NCI-H1930 (cell line): ENCODE measurements at places on chromosomes 11 and 22.

DNA sequence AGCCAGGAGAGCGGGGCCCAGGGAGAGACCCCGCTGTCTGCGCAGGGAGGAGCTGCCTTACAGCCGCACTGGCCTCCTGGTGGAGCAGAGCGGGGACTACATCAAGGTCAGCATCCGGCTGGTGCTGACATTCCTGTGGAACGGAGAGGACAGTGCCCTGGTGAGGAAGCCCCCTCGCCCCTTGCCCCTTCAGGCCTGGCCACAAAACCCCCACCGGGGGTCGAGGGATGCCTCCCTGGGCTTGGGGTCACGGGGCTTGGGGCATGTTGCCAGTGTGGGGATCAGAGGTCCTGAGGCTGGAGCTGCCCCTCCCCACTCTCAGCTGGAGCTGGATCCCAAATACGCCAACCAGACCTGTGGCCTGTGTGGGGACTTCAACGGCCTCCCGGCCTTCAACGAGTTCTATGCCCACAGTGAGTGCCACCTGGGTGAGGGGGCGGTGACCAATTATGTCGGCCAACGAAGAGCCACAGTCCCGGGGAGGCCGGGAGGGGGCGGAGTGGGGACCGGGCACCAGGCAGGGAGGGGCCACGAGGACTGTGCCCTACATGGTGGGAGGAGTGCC lies 4.2 kb downstream of the MUC5B start:
- DNase-seq = no peak

DNA sequence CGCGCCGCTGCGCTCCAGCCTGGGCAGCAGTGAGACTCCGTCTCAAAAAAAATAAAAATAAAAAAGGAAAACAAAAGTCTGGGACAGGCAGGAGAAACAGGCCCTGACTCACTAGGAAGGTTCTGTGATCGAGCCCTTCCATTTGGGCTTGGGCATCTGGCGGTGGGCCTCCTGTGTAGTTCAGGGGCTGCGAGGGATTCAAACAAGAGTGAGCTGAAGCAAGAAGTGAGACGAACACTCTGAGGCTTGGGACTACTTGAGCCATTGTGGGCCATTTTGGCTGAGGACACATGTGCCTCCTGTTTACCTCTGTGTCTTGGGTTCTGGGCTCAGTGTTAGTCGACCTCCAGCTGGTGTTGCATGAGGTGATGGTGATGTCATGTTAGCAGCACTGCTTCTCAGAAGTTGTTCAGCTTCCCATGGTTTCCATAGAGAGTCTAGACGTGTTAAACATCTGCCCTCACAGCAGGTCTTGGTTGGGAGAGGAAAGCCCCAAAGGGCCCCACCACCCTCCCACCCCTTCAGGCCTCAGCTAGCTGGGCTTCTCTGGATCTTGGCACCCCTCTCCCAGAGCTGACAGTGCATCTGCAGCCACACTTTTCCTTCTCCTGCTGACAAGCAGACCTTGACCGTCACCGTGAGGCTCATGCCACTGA lies 57.8 kb downstream of the MED15 start:
- DNase-seq = no peak

GRCh38 chr11:120385110-120385509 lies 48.9 kb downstream of the ARHGEF12 start:
- DNase-seq = no peak

DNA sequence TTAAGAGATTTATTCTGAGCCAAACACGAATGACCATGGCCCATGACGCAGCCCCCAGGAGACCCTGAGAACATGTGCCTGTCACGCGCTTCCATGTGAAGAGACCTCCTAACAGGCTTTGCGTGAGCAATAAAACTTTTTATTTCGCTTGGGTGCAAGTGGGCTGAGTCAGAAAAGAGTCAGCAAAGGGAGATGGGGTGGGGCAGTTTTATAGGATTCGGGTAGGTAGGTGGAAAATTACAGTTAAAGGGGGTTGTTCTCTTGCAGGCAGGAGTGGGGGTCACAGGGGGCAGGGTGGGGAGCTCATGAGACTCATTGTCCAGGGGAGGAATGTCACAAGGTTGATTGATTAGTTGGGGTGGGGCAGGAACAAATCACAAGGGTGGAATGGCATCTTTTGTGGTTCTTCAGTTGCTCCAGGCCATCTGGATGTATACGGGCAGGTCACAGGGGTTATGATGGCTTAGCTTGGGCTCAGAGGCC lies 77.2 kb upstream of the FTH1 start:
- no peak for DNase-seq

DNA sequence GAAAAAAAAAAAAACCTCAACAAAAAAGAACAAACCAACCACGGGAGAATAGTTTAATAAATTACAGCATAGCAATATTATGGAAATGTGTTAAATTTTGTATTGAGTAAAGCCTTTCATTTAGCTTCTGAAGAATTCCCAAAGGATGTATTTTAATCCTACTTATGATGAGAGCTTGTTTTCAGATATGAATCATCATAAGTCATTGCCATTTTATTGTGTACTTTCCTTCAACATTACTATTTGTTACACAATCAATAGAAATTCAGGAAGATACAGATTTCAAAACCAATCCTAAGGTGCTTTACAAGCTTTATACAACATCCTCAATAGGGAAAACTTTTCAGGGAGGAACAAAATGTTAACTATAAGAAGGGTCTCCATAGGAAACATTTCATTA lies 200.6 kb upstream of the CTSC start:
- DNase-seq = no peak

DNA sequence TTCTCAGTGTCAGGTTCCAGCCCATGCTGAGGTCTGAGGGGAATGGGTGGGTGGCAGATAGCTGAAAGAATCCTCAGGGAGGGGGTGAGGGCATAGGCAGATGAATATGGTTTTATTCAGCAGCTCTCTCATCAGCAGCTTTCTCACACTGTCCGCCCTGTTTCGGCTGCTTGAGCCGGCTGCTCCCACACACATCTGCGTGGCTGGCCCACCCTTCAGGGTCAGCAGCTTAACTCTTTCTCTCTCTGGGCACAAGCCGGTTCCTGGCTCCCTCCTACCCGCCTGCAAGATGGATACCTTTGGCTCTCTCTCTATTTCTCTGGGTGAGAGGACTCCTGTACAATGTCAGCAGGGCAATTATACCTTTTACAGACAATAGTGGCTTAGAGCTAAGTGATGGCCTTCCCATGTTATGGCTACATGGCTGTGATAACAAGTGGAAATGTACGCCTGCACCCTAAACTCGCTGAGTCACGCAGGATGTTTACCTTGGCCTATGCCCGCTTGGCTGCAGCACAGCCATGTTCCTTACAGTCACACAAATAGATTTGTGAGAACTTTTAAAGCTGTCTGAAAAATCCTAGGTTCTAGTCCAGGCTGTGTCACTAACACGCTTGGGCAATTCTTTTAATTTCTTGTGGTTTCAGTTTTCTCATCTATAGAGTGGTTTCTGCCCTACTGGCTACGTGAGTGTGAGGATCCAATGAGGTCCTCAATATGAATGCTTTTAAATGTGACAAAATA lies 4.1 kb downstream of the MMP20 start:
- DNase-seq = no peak

GRCh38 chr11:43907028-43907975 lies 26.7 kb downstream of the ALKBH3 start:
- no peak for DNase-seq

DNA sequence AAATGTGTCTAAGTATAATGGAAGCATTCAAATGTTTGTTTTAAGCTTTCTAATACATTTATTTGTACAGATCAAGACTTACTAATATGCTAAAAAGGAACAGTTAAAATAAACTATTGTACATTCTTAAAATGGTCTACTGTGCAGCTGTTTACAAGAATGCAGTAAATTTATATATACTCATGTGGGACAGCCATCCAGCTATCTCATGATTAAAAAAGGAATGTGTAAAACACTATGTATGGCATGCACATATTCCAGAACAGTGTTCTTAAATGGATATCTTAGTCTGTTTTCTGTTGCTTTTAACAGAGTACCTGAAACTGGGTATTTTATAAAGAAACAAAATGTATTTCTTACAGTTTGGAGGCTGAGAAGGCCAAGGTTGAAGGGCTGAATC lies 30.2 kb upstream of the CSTF3 start:
- no peak for DNase-seq

GRCh38 chr11:127600674-127601073 lies 600.1 kb upstream of the KIRREL3 start:
- no peak for DNase-seq

- DNase-seq = no peak
Measured at GRCh38 chr11:36057379-36058042, 113.6 kb downstream of the LDLRAD3 start.

GRCh38 chr11:120139316-120140069 lies 1.6 kb upstream of the TRIM29 start:
- DNase-seq = no peak

DNA sequence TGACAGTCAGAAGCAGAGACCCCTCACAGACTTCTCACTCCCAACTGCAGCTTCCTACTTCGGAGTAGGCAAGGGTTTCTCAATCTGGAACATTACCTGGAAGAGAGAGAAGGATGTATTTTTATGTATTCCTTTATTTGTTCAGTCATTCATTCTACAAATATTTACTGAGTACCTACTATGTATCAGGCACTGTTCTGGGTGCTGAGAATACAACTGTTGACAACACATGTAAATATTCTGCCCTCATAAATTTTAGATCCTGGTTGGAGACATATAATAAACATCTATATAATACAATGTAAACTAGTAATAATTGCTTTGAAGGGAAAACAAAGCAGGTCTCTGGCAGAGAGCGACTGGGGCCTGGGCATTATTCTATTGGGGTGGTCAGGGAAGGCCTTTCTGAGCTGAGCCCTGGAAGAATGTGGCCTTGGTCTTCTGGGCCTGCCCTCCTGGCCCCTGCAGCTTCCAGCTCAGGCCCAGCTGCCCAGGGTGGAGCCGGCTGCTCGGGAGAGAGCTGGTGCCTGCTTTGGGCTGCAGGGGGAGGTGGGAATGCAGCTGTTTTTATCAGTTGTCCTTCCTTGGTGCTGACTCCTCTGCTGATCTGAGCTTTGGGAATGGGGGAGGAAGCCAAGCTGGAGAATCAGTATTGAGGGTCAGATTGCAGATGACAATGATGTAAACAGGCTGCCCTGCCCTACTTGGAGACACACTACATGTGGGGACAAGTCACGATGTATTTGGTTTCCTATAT lies 46.8 kb downstream of the PKNOX2 start:
- DNase-seq = no peak

DNA sequence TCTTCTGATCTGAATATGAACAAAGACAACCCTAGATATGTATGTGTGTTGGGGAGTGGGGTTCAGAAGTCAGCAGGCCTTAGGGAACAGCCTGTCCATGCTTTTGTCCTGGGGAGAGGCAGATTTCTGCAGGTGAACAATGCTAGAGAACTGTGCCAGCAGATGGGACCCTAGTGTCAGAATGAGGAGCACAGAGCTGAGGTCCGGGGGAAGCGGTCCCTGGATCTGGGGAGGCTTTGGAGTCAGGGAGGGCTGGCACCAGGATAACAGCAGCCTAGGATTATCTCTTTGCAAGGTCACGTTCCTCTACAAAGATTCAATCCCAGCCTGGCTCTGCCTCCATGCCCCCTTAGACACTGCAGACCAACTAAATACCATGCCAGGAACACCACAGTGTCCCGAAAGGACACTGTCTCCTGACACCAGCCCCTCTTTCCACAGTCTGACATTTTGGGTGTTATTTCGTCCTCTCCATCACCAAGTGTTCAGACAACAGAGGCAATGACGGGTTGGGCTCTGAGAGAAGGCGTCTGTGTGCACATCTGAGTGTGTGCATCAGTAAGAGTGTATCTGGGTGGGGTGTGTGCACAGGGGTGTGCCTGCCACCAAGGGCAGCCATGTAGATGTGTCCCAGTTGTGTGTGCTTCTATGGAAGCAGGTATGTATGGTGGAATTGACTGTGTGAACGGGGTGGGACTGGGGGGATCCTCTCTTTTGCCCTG lies 43.5 kb downstream of the EIF3F start:
- no peak for DNase-seq

- no peak for DNase-seq
Measured at GRCh38 chr11:59849129-59849528, 3.8 kb upstream of the CBLIF start.

- no peak for DNase-seq
Measured at GRCh38 chr11:17747131-17747955, 12.8 kb downstream of the KCNC1 start.

GRCh38 chr11:63494975-63495374 lies 4.0 kb upstream of the PLAAT5 start:
- DNase-seq = no peak

- peak; percentile 44 for DNase-seq
Measured at GRCh38 chr22:37904572-37905533, 1.2 kb upstream of the MICALL1 start.

GRCh38 chr11:1669546-1670218 lies 27.3 kb upstream of the KRTAP5-6 start:
- no peak for DNase-seq

GRCh38 chr22:41526830-41527799 lies 17.2 kb downstream of the POLR3H start:
- DNase-seq = no peak

DNA sequence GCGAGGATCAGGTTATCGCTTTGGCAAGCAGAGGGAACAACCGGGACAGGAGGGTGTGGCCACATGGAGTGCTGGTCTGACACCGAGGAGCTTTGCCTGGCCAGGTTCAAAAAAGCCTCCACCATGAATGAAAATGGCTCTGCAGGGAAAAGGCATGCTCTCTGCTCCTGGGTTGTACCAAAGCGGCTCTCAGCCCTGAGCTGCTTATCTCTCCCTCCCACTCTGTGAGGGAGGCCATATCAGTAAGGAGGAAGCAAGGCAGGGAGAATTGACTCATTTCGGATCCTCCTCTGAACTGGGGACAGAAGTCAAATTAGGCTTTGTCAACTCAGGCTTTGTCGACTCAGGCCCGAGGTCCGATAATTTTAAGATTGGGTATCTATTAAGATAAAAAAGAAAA lies 82.9 kb upstream of the CRTAM start:
- DNase-seq = no peak

DNA sequence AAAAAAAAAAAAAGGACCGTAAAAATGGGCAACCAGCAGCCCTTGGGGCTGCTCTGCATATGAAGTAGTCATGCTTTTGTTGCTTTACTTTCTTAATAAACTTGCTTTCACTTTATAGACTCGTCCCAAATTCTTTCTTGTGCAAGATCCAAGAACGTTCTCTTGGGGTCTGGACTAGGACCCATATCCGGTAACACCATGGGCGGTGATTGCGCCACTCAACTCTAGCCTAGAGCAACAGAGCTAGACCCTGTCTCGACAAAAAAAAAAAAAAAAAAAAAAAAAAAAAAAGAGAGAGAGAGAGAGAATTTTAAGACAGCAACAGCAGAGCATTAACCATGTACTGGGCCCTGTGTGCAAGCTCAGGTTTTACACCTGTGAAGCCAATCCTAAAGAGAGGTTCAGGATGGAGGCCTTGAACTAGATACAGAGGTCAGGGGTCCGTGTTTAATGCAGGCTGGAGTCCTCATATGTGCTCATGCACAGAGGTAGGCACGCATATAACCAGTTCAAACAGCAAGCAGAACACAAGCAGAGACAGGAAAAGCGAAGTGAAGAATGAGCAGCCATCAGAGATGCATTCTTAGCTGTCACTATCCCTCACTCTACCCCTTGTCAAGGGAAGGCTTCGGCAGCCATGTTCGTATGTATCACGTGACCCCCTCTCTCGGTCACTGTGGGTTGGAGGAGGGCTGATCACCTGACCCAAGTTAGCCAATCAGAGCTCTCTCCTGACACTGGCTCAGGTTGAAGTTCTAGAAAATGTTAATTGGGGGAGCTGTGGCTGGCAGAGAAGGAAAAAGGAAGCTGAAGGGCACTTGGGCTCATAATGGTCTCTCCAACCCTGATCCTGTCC lies 16.7 kb upstream of the SYT12 start:
- peak; percentile 41 for DNase-seq
